ENCODE measurements at places on chromosomes 5 and 9. TPM values are rescaled to one million over a fixed set of nuclear protein-coding genes. Genes with fewer than 3 reads are reported as not detected.
A peak's percentile ranks its signal among the peaks of the same experiment; 100 is the strongest.

Gene TMEM38B
- total RNA-seq: 17.1 TPM

DNA sequence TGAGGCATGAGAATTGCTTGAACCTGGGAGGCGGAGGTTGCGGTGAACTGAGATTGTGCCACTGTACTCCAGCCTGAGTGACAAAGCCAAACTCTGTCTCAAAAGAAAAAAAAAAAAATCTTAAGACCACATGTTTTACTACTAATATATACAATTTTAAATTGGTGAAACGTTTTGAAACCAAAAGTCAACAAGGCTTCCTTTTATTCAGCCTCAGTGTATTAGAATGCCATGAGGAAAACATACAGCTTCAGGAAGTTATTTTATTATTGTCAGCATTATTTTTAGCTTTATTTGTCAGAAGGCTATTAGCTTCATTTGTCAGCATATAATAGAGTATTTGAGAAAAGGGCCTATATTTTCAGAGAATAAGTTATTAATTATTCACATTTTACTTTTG, 163.9 kb upstream of the SH3GL2 start:
- no peak for DNase-seq

GRCh38 chr5:136686192-136686872, 321.0 kb upstream of the TRPC7 start:
- DNase-seq: peak; percentile 67

DNA sequence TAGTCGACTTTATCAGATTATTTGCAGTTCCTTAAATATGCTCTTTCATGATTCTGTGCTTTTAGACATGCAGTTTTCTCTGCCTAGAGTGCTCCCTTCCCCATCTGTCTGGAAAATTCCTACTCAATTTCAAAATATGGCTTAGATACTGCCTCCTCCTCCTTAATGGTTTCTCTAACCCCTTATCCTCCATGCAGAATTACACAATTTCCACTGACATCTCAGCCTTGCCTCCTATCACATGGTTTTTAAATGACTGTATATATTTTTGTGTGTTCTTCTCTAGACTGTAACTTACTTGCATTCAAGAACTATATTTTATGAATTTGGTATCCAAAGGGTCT, 85.2 kb downstream of the SLC44A1 start:
- no peak for DNase-seq

- DNase-seq: no peak
Observed at GRCh38 chr9:90986161-90986560, 184.5 kb downstream of the SYK start.

GRCh38 chr5:154364771-154365170, 81.0 kb upstream of the SAP30L start:
- DNase-seq: no peak

Gene SLC34A3
- not detected for total RNA-seq
